ENCODE measurements at places on chromosomes 1 and 21.

- no peak for DNase-seq
Measured at GRCh38 chr1:36268981-36269380, 37.2 kb upstream of the SH3D21 start.

- no peak for DNase-seq
Measured at GRCh38 chr21:44758781-44759627, 42.6 kb downstream of the UBE2G2 start.

DNA sequence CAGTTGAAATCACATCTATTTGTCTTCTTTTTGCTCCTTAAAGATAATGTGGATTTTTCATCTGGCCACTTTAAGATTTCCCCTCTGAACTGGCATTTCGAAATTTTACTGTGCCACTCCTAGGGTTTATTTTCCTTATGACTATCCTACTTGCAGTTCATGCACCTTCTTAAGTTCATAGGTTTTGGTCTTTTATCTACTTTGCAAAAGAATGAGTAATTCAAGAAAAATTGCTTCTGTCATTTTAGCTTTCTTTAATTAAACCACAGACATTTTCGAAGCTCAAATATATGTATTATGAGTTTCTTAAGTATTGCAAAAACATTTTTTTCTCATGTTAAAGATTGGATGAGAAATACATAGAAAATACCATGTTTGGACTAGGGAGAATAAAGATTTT is 1244.8 kb upstream of the TMPRSS15 start:
- no peak for DNase-seq

GRCh38 chr1:200015811-200016210 is 11.7 kb upstream of the NR5A2 start:
- DNase-seq, result no peak

- DNase-seq, result no peak
Measured at GRCh38 chr1:85295654-85296053, 19.2 kb upstream of the BCL10 start.

DNA sequence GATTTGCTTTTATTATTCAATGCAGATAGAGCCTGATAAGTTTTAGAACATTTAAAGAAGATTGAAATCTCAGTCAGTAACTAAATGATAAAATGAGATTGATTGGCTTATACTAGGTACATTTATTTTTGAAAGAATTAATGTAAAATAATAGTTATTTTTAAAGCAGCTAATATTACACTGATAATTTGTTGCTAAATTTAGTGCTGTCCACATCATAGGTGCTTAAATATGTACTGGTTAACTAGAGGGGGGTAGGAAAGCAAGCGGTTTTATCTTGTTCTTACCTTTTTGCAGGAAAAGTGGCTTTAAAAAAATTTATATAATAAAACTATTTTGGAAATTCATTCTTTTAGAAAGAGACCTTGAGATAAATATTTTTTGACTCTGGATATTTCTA is 40.4 kb upstream of the RWDD3 start:
- no peak for DNase-seq

- DNase-seq, result no peak
Measured at GRCh38 chr1:21397813-21398188, 42.1 kb upstream of the NBPF3 start.

DNA sequence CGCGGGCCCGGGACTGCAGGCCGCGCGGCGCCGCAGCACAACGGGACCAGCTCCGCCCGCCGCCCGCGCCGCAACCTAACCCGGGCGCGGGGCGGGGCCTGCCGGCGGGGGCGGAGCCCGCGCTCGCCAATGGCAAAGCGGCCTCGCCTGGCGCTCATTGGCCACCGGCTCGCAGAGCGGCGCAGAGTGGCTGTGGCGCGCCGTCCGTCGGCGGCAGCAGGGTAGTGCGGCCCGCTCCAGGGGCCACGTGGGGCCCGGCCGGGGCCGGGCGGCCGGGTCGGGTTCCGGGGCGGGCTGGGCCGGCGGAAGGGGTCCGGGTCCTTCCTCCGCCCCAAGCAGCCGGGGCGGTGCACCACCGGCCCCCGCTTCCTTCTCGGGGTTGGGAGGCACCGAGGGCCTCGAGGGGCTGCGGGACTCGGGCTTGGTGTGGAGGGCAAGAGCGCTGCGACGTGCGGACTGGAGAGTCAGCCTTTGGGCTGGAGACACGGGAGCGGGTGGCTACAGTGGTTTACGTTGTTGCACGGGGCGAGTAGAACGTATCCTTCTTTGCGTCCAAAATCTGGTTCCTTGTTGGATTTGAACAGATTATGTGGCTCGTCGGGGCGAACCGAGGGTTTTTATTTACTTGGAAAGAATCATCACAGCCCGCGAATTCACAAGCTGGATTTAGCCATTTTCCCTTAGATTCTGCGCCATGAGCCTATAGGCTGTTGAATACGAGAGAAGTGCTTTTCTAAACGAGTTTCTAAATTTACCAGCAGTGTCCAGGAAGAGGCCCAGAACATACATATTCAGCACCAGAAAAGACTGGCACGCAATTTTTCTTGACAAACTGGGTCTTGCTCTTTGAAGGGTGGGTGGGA is at the start of gene SRM:
Gene SRM (minus strand): TSS at position 51 of the 863 bp plus-strand sequence. CDS start 75 bp downstream, outside the sequence.
- peak; percentile 76 for DNase-seq

DNA sequence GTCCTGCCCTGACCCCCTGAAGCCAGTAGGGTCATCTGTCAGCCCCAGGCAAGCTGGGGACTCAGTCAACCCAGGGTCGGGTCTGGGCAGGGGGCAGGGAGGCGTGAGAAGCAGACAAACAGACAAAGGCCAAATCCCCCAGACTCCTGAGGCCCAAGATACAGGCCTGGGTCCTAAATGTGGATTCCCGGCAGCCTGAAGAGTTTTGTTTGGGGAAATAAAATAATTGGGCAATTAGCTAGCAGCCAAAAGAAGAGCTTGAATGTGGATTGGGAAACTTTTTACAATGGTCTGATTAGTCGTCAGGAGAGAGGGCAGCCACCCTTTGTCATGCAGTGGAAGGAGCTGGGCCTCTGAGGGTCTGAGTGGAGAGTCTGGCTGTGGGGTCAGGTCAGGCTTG is 4.5 kb upstream of the LEFTY2 start:
- no peak for DNase-seq

DNA sequence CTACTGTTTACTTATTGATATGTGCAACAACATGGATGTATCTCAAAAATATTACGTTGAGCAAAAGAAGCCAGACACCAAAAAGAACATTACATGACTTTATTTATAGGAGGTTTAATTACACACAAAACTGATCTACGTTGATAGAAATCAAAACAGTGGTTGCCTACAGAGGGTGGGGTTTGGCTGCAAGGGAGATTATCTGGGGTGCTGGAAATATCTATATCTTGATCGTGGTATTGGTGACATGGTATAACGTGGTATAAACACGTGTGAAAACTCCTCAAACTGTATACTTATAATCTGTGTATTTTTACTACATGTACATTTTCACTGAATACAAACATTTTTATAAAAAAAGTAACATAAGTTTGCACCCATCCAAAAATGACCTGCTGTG is 38.9 kb downstream of the S1PR1 start:
- no peak for DNase-seq

GRCh38 chr21:46273341-46273740 is 12.1 kb downstream of the MCM3AP start:
- DNase-seq, result no peak

DNA sequence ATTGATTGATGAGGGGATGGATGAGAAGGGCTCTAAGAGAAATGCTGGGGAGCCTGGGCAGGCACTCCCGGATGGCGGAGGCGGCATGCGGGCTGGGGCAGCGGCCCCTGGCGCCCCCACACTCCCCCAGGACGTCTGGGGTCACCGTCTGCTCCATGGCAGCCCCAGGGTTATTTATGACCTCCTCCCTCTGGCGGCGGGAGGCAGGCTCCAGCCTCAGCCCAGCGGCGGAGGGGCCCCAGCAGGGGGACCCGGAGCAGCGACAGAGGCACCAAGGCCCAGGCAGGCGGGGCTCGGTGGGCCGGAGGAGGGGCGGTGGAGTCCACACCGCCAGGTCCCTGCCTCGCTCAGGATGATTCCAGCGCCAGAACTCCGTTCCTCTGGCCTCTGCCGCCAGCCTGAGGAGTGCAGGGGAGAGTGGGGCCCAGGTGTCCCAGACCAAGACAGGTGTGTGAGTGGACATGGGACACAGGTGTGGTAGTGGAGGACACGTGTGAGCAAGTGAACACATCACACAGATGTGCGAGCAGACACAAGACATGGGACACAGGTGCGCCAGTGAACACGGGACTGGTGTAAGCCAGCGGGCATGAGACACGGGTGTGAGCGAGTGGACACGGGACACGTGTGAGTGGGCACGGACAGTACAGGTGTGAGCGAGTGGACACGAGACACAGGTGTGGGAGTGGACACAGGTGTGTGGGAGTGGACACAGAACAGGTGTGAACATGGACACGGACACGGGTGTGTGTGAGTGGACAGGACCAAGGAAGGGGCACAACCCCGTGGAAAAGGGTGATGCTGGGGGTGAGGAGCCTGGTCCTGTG is 2.5 kb upstream of the SAMD11 start:
- peak; percentile 72 for DNase-seq

- DNase-seq, result peak; percentile 53
Measured at GRCh38 chr1:119141020-119141424, 569 bp upstream of the WARS2 start.

- no peak for DNase-seq
Measured at GRCh38 chr1:30615816-30616590, 107.4 kb downstream of the MATN1 start.

- DNase-seq, result no peak
Measured at GRCh38 chr1:91736715-91737615, 149.0 kb downstream of the TGFBR3 start.

- peak; percentile 83 for DNase-seq
Measured at GRCh38 chr1:203271962-203272632, 33.2 kb upstream of the BTG2 start.

- no peak for DNase-seq
Measured at GRCh38 chr1:204079608-204079999, 6.7 kb downstream of the SOX13 start.

- DNase-seq, result no peak
Measured at GRCh38 chr21:35020902-35021301, 28.2 kb downstream of the RUNX1 start.

- DNase-seq, result no peak
Measured at GRCh38 chr1:217040711-217041455, 317.7 kb upstream of the ESRRG start.

DNA sequence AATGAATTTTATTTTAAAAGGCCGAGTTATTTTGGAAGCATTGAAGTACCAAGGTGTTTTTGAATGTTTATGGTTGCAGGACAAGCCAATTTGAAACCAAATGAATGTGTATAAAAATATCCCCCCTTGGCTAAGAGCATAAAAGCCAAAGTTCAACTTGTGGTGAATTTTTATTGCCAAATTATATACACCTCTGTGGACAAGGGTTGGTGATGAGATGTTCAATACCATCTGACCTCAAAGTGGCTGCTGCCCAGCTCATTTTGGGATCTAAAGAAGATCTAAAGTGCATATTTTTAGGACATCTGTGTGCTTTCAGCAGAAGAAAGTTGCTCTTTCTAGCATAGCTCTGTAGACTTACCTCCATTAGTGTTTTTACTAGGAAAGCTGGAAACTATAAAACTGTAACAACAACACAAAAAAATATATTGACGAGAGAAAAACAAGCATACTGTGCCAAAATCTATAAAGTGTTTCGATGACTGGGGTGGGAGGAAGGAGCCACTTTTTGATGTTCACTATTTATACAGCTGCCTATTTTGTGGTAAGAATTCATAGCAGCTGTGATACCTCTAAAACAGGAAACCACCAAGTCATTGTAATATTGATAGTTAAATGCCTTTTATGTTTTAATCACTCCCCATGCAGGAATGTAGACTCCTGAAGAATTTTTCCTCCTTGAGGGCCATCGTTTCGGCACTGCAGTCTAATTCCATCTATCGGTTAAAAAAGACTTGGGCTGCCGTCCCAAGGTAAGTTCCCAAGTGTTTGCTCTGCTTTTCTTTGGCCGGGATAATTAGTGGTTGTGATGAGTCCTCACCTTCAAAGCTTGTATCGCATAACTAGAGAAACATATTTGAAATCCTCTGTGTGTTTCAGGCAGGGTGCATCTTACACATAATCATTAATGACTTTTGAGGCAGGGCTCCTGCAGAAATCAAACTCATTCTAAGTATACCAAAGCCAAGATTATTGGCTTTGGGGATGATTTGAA is 83.2 kb downstream of the RGL1 start:
- no peak for DNase-seq

DNA sequence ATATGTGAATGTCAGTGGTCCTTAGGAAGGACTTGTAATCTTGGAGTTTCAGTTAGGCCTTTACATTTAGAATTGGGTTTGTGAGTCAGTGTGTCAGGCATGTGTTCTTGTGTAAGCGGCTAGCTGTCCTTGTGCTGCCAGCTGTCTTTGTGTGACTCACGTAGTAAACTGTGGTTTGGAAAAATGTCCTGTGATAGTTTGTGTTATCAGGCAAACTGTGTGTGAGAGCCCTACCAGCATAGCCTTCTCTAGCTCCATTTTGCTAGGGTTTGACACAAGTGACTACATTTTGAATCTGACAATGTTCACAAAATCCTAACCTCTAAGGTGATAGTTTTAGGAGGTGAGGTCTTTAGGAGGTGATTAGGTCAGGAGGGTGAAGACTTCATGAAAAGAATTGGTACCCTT is 6.9 kb upstream of the SLC35D1 start:
- no peak for DNase-seq

DNA sequence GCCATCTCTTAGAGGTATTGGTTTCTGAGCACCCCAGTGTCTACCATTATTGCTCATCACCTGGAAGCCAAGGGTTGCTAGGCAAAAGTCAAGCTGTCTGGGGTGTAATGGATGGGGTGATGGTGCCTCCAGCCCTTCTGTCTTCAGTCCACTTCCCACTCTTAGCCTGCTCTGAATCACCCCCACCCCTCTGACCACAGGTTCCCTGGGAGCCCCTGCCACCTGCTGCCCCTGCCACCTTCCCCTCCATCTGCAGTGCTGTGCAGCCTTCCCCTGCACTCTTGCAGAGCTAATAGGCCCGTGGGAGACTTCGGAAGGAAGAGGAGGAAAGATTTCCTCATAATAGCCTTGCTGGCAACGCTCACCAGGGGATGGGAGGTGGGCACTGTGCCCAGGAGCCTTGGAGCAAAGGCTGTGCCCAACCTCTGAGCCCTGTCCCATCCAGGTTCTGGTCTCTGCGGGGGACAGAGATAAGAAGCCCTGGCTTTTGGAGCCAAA is 35.5 kb downstream of the CAPN2 start:
- DNase-seq, result peak; percentile 15

Data from DMS 273 treated with DMSO at 0.1 percent for 48 hours (cell line).